Activated CD4-positive, CD25-positive, alpha-beta regulatory T cell treated with anti-CD3 and anti-CD28 coated beads, Interleukin-2, amount 50 U/mL, for 72 hours (primary cell): ENCODE measurements at places on chromosomes 12 and 14.

- no peak for DNase-seq
Observed at GRCh38 chr12:53223389-53224060, 8.5 kb downstream of the RARG start.

DNA sequence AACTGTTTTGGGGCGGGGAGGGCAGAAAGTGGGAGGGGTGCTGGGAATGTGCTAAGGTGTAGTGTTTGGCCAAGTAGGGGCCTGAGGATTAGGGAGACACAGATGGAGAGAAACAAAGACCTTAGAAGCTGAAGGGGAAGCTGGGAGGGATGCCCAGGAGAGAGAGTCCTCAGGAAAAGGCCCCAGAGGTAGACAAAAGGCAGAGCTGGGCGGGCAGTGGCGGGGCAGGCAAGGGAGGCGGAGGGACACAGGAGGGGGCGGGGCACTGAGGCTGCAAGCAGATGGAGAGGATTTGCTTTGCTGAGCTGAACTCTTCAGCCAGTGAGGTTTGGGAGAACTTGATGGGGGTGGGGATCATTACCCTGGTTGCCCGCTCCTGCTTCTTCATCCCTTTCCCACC is 2.8 kb downstream of the PTMS start:
- no peak for DNase-seq

DNA sequence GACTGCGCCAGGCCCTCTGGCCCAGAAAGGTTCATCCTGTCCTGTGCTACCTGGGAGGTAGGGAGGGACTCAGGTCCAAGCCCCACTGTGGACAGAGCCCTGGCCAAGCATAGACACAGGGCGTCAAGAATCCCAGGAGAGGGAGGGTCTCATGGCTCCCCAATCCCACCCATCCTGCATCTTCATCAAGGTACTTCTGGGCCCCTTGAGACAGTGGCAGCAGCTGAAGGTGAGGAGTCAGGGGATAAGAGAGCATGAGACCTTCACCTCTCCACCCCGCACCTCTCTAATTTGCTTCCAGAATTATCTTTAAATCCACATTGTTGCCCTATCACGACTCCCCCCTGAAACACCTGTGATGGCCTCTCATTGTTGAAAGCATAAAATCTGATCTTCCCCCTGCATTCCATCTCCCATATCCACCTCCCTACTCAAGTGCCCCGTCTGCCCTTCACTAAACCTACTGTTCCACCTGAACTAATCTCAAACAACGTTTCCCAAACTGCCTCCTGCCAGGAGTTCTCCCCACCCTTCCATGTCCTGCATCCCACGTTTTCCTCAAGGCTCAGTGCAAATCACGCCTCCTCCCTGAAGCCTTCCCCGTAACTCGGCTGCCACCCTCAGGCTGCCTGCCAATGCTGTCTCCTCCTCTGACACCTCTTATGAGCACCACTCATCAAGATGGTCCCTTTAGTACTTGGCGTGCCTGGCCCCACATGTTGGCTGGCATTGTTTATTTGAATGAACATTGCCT is 27.1 kb downstream of the KRT18 start:
- no peak for DNase-seq

DNA sequence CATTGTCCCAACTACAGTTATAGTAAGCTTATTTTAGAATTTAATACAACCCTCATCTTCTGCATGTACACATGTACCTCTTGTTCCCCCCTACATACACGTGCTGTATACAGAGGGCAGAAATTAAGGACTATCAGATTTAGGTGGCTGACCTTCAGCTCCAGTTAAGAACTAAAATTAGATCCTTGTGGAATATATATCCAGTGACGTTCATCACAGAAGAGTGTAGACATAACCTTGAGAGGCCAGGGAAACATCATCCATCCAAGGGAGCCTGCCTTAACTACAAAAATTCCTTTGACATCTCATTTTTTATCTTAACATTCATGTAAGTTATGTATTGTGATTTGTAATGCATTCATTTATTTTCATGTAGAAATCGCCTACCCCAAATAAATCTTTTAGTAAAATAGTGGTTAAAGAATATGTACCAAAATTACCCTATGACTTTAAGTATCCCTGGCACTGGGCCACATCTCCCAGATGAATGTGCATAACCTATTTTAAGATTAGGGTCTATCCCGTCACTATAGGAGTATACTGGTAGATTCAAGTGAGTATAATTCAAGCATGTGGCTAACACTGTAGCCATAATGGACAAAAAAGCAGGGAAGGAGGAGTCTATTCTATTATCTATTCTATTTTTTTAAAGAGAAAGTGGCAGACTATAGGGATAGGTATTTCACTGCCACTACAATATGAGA is 27.5 kb downstream of the RIC8B start:
- no peak for DNase-seq

DNA sequence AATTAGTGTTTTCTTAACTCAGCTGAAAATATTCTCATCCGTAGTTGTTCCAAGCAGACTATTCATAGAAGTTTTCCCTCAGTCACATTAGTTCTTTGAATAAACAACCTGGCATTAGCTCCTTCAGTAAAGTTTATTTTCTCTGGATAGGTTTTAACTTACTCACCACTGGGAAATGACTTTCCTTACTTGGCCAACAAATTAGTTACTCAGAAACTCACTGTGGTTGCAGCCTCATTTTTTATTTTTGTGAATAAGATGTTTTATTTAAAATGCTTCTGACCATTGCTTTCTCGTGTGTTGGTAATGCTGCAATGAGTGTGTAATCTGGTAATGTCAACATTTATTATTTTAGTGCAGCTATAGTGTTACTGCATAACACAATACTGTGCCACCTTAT is 74.9 kb downstream of the NOVA1 start:
- DNase-seq: no peak

GRCh38 chr12:18955594-18955993 is 173.9 kb upstream of the PLEKHA5 start:
- no peak for DNase-seq

DNA sequence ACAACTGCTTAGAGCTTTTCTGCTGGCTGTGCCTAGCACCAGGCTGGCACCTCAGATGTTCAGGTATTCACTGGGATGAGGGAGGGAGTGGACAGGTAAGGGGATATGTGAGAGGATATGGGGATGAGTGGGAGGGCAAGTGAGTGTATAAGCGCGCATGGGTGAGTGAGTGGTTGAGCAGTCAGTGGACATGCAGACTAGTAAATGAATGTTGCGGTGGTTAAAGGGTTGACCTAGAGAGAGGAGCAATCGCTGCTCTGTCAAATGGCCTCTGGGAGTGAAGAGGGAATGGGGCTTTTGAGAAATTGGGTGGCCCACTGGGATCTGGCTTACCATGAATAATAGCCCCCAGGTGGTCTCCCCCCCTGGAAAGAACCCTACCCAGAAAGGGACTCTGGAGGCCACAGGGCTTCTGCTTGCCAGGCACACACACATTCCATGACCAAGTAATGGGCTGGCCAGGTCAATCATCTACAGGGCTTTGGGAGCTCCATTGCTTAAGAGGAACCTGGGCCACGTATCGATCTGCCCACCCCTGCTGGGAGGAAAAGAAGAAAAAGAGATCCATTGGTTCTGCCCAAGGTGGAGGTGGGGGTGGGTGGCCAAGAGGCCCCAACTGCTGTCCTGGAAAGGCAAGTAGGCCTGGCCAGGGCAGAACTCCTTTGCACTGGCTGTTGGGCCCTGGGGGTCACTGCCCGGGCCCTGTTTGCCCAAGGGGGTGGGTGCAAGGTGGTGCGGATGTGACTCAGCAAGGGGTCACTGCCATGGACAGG is 30.8 kb upstream of the ZFP36L1 start:
- DNase-seq: no peak

- no peak for DNase-seq
Observed at GRCh38 chr14:82999802-83000201, 1466.1 kb upstream of the SEL1L start.

GRCh38 chr14:39555749-39556148 is 123.5 kb upstream of the FBXO33 start:
- DNase-seq: no peak

DNA sequence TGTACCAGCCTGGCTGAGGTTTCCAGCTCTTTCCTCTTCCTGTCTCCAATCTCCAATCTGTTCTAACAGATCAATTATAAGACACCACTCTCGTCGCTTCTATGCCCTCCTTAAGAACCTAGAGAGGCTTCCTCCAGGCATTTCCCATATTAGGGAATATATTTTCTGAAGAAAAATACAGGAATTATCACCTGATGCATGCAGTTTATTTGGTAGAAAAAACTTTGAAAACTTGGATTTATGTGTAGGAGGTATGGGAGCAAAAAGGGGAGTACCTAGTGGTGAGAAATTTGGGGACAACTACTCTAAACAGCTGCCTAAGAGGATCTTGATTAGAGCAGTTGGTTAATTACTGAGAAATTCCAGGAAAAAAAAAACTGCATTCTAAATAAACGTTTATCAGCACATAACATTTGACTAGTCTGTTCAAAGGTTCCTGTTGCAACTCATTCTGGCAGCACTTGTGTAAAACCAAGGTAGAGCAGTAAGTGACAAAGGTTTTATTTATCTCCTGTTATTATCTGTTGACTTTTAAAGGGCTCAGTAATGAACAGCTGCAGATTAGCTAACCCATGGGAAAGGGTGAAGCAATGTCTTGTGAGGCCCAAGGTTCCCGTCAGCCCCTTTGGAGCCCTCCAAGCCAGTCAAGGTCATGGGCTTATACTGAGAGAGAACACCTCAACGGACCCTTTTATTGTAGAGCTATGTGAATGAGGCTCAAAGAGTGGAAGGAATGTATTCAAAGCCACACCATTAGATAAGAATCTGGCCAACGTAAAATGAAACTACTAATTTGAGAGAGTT is 36.4 kb upstream of the NR1H4 start:
- no peak for DNase-seq

DNA sequence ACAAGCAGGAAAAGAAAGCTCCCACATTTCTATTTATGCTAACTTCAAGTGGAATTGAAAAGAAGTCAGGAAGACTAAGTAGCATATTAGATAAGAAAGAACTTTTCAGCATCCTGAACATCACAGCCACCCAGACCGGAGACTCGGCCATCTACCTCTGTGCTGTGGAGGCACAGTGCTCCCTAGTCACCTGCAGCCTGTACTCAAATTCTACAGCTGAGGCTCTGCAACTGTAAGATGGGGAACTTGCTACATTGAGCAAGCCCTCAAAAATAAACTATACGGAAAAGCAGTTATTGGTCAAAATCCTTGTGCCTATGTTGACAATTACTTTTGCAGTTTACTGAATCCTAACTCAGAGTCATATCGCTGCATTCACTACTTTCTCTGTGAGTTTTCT is 361.9 kb downstream of the DAD1 start:
- no peak for DNase-seq

GRCh38 chr12:76998386-76998785 is 67.0 kb downstream of the E2F7 start:
- DNase-seq: no peak

GRCh38 chr12:131815131-131815530 is 13.1 kb upstream of the MMP17 start:
- DNase-seq: no peak

DNA sequence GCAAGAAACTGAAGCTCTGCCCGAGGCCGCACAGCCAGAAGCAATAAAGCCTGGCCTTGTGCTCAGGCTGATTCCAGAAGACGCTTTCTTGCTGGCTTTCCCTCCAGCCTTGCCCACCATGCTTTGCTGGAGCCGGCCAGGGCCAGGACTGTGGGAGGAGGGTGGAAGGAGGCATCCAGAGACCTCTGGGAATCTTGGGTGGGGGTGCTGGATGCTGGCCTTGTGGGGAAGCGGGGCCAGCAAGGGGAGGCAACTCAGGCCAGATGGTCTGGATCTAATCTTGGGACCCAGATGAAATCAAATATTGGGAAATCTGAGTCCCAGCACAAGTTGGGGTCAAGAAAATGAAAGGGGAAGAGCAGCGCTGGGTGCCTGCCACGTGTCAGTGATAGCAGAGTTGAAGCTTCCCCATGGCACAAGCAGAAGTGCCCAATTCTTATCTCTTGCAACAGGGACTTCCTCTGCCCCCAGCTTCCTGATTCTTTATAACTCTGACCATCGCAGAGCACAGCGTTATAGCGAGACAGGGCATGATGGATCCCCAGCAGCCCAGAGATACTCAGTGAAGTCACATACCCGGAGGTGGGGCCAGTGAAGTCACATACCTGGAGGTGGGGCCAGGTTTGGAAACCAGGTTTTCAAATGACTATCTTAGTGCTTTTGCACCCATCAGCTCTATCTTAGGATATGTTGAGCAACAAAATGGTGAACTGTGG is 6.4 kb upstream of the RABGGTA start:
- no peak for DNase-seq

GRCh38 chr12:10362325-10362724 is 27.5 kb downstream of the KLRK1 start:
- DNase-seq: no peak

GRCh38 chr12:22541496-22542155 is 2.7 kb downstream of the C2CD5 start:
- no peak for DNase-seq

DNA sequence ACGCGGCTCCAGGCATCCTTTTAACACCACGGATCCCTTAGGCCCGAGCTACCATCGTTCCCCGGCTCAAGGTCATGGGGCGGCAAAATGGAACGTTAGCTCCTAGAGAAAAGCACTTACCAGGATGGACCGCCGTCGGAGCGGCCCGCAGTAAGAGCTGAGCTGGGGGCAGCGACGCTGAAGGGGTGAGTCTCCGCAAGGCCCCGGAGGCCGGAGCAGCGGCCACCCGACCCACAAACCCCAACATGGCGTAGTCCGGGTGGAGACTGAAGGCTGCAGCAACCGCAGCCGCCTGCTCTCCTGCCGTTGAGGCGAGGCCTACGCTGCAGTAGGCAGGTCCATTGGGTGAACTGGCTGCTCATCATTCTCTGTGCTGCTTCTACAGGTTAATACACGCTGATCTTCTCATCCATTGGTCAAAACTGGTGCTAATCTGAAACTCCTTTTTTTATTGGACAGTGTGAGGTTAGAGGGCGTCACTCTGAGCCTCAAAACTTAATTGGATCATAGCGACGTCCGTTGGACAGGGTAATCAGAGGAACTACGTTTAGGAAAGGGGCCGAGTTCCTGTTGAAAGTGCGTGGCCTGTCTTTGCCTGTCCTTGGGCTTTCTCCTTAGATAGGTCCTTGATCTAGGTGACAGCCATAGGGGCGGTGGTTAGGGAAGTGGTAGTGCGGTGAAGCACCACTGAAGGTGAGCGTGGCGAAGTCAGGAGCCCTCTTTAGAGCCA is at the start of gene ATP5F1B:
Gene ATP5F1B (minus strand): TSS at position 268 of the 730 bp plus-strand sequence. CDS start 21 bp downstream, at position 247.
- peak; percentile 86 for DNase-seq

DNA sequence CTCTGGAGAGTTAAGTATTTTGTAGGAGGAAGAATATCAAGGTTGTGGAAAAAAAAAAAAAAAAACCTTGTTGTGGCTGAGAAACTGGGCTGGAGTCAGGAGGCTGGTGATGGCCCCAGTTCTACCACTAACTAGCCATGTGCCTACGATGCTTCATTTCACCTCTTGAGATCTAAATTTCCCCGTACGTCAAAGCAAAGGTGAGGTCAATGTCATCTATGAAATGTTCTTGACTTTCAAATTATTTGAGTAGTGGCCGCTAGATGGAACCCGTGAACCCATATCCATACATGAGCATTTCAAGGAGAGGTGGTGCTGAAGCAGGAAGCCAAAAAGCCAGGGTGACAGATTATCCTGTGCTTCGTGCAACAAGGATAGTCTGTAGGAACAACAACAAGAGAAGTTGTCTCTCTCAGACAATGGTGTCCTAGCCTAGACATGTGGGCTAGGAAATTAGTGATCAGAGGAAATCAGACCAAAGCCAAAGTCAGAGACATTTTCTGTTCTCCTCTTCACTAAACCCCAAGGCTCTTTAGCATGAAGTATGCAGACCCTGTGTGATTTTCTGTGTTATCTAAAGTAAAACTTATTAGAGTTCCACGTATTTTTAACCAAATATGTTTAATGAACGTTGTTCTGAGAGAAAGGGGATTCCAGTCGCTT is 95.5 kb upstream of the ETV6 start:
- DNase-seq: no peak
